ENCODE measurements at places on chromosomes 12 and 14.

DNA sequence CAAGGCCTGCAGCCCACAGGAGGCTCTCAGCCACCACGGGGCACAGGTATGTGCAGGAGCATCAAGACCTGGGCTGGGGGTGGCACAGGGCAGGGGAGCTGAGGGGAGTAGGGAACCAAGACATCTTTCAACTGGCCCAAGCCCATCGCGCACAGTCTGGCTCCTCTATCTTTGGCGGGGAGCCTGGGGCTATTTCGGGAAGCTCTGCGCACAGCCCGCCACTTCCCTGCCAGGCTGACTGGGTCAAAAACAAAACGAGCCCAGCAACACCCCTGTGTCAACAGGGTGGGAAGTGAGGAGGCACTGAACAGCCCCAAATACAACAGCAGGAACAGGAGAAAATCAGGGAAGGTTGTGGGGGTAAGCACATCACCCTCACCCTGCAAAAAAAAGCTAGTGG lies 83.9 kb downstream of the ARL6IP4 start:
- no peak for DNase-seq

GRCh38 chr14:89447182-89447944 lies 30.3 kb upstream of the FOXN3 start:
- no peak for DNase-seq

DNA sequence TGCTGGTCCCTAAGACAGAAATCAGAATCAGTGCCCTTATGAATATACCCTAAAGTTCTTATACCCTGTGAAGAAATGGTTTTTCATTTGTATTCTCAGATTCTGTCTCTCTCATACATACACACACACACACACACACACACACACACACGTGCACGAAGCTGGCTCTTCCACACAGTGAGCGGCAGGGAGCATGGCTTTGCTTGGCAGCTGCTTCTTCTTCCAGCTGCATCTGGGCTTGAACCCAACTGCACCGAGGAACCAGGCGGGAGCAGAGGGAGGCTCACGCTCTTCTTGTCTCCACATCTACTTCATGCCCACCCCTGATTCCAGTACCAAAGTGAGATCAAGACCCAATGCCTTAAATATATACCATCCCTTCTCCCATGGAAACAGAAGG lies 19.4 kb downstream of the GRIN2B start:
- no peak for DNase-seq

GRCh38 chr12:64675795-64676194 lies 65.5 kb downstream of the RASSF3 start:
- no peak for DNase-seq

DNA sequence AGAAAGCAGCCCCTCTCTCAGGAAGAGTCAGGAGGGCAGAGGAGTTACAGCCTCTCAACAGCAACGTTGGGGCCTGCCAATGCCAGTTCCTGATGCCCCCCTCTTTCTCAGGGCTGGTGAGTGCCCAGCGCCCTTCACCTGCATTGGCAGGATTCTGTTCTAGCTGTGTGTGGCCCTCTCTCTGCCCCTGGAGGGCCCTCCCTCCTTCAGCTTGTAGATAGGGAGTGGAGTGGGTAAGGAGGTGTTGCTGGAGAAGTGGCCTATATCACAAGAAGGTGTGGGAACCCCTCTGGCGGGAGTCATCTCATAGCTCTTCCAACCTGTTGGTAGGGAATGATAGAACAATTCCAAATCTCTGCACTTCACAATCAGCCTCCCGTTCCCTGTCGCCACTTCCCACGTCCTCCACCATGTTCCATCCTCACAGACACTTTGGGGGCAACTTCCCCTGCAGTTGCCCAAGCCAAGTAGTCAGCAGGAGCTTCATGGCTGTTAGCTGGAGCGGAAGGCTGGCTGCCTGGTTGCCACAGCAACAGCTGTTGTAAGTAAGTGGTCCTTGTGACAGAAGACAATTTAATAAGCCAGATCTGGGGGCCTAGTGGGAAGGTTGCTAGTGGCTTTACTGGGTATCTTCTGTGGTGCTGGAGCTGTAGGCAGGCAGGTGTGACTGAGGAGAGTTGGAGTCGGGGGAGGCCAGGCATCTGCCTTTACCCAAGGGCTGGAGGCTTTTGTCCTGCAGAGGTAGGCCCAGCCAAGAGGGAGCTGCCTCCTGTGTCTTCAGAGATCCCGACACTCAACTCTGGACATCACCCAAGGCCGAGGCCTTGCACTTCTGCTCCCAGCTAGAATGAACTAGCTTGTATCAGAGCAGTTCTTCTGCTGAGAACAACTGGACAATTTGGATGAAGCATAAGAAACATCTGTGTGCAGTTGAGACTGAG lies 38.4 kb downstream of the GALNT16 start:
- no peak for DNase-seq

DNA sequence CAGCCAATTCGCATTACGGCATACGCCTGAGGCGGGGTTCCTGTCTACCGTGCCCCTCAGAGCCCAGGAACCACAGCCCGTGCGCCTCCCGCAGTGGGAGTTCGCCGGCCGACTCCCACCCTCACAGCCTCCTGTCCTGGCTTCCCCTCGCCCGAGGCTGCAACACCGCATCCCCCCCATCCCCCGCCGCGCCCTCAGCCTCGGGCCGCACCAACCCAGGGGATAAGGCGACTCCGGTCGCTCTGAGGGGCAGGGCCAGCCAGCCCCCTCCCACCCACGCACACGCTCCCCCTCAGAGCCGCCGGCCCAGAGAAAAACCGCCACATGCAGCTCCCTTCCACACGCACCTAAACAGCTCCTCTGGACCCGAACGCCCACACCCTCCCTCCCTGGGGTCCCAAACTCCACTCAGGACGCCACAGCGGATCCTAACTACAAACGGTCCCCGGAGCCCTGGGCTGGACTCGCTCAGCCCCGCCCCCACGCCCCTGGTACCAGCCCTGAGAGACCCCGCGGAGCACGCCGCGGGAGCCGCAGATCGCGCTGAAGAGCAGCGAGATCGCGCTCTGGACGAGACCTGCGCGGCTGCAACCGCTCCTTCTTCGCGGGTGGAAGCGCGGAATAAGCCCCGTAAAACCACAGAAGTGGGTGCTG lies at the start of gene C14orf39:
TSS of gene C14orf39 (minus strand) at position 466 of the 654 bp plus-strand sequence. CDS start 985 bp downstream, outside the sequence.
- no peak for DNase-seq

DNA sequence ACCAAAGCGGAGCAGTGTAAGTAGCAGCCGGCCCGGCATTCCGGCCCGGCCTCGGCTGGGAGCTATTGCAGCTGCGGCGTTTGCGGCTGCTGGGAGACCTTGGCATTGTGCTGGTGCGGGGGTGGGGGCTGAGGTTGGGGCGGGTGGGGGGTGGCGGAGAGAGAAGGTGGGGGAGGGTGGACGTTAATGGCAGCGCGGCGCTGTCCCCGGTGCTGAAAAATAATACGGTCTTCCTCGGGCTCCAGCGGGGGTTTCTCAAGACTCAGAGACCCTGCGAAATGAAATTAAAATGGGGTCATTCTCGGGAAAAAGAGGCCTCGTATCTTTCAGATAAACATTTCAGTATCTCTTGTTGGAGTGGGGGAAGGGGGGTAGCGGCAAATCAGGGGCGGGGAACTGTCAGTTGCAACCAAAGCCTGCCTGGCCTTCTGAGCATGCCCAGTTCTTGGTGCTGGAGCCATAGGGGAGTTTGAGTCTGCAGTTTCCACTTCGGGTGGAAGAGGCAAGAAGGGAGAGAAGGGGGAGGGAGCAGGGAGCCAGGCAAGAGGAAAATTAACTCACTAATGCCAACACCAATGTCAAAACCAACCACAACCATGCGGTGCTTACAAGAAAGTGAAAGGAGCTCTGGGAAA lies 414 bp downstream of the UNC79 start:
- no peak for DNase-seq

Data from GM12878 (cell line).